HS-27A (cell line): ENCODE measurements at places on chromosomes 5 and 9.

GRCh38 chr9:115413304-115413703 is 295.3 kb upstream of the TNC start:
- DNase-seq, result no peak

DNA sequence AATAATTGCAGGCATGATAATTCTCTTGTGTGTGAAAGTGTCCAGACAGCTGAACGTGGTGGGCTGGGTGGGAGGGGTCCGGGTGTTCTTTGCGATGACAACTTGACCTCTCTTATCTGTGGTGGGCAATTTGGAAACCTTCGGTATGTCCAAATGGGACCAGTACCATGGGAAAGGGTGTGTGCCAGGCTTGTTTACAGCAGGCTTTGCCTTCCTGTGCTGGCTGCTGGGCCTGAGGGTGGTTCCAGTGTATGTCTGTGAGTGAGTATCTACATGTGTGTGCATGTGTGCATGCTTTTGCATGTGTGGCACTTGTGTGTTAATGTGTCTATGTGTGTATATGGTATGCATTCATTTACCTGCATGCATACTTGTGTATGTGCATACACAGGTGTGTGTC is 166.4 kb downstream of the GADD45G start:
- DNase-seq, result no peak

DNA sequence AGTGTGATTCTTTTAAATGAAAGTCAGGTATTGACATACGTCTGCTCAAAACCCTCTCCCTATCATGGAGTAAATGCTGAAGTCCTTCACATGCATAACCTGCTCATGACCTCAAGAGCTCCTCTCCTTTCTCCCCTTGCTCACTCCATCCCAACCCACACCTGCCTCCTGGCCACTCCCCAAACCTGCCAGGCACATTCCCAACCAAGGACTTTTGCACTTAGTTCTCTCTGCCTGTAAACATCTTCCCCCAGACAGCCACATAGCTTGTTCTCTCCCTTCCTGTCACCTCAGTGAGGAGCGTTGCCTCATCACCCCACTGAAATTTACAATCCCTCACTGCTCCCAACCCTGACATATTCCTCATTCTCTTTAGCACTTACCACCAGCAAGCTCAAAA is 8.7 kb downstream of the SETD9 start:
- DNase-seq, result no peak

DNA sequence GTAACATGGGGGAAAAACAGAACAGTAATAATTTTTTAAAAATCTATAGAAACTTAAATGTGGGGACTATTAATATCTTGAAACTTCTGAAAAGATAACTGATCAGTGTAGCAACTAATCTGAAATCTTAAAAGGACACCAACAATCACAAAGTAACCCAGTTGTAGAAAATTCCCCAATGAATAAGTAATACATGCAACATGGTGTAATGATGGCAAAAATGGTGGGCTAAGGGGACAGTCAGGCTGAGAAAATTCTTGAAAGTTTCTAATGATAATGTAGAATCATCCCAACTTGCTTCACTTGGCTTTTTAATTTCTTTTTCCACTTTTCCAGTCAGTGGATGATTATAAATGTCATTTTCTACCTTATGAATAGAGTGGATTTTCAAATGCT is 5.4 kb downstream of the NFIL3 start:
- DNase-seq, result no peak
